ENCODE measurements at places on chromosomes 12 and 14.

GRCh38 chr14:40199101-40199500 is 766.9 kb upstream of the FBXO33 start:
- no peak for DNase-seq

- DNase-seq, result no peak
These were observed 18.4 kb downstream of the PWP1 start for GRCh38 chr12:107704041-107704440.

GRCh38 chr12:76670776-76671175 is 93.1 kb upstream of the ZDHHC17 start:
- DNase-seq, result no peak

- DNase-seq, result no peak
These were observed 4.5 kb downstream of the ATF1 start for GRCh38 chr12:50768391-50768790.

DNA sequence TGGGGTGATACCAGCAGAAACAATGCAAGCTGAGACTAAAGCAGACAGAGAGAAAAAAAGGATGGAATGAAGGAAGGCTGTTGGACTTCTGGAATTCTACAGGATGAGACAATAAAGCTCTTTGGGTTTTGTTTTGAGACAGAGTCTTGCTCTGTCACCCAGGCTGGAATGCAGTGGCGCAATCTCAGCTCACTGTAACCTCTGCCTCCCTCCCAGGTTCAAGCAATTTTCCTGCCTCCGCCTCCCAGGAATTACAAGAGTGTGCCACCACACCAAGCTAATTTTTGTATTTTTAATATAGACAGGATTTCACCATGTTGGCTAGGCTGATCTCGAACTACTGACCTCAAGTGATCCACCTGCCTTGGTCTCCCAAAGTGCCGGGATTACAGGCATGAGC is 115.4 kb downstream of the EXOC5 start:
- no peak for DNase-seq

DNA sequence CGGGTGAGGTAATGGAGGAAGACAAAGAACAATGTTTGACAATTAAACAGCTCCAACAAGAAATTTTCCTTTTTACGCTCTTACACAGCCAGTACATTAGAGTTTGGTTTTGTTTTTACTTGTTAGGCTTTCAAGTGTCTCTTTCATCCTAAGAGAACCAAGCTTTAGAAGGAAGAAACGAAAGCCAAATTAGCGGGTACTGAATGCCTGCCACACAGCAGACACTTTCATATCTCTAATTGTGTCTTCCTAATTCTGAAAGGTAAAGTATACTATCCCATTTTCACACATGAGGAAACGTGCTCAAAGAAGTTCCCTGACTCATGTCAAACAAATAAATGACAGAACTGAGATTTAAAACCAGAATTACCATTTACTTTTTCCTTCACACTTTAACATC is 65.0 kb downstream of the CDK17 start:
- no peak for DNase-seq

DNA sequence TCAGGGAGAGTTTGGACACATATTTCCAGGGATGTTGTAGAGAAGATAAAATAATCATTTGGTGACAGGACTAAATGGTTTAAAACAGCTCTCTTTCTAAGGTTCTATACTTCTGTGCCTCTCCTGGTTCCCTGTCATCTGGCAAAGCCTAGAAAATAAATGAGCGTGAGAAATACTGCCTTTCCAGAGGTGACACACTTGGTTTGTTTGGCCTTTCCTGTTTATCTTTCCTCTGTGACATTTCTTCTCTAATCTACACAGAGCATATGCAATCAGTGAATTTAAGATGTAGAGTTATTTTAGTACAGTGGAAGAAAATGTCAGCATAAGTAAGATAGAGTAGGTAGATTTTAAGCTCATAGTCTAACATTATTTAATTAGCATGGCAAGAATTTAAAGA is 22.0 kb upstream of the SSTR1 start:
- no peak for DNase-seq

DNA sequence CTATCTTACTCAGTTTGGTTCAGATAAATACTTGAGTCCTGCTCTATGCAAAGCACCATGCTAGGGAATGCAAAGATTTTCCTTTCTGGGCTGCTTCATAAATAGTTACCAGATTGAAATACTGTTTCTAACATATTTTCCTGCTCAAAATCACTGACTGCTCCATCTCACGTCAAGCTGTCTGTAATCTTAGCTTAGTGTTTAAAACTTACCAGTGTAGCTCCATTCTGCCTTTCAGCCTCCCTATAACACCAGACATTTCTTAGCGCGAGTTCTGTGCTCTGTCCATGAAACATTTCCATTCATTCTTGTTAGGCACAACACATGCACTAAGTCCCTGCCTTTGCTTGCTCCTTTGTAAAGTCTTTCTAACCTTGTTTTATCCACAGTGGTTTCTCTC is 129.4 kb downstream of the NPAS3 start:
- no peak for DNase-seq

- DNase-seq, result no peak
These were observed 34.7 kb upstream of the DNM1L start for GRCh38 chr12:32644431-32644830.

GRCh38 chr14:43956741-43957140 is 550.3 kb downstream of the FSCB start:
- DNase-seq, result no peak

GRCh38 chr14:101985957-101986356 is 21.6 kb downstream of the DYNC1H1 start:
- DNase-seq, result no peak

GRCh38 chr14:86683561-86683960 is 1153.6 kb downstream of the FLRT2 start:
- DNase-seq, result no peak

DNA sequence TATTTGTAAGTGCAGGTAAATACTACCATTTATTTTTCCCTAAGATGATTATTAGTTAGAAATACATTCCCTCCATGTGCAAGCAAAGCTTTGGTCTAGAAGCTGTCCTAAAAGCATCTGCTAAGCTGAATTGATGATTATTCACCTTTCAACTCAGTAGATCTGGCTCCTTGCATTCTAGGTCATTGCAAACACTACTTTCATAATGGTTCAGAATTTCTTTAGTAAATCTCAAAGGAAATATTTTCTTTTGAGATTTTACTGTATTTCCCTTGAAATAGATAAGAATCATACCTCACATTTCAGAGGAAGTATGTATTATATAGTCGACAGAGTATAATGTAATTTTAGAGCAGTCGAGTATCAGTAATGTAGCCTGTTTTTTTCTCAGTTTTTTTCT is 2.4 kb downstream of the ETNK1 start:
- DNase-seq, result no peak

- no peak for DNase-seq
These were observed 491.2 kb downstream of the PCNX1 start for GRCh38 chr14:71398450-71398849.

GRCh38 chr14:33676135-33676566 is 274.7 kb downstream of the EGLN3 start:
- peak; percentile 35 for DNase-seq

DNA sequence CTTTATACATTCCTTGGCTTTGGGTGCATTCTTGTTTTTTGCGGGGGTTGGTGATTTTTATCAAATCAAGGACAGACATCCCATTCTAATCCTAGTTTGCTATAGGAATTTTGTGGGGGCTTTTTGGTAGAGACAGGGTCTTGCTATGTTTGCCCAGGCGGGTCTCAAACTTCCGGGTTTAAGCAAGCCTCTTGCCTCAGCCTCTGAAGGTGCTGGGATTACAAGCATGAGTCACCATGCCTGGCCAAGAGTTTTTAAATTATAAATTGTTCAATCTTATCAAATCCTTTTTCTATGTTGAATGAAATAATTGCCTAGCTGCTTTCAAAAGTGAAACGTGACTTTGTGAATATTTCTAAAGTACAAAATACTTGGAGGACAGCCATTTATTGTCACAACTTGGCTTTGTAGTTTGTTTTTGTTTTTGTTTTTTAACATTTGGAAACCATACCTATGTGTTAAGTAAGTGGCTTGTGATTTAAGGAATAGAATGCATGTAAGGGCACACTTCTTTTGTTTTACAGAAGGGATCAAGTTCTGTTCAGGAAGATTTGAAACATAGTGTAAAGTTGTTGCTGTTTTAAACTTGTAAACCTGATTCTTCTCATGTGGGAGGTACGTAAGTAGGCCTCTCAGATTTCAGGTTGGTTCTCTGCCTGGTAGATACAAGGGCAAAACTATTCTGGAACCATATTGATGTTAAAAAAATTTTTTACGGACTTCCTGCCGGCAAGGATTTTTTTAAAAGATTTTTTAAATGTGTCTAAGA is 13.4 kb downstream of the MARK3 start:
- DNase-seq, result no peak

DNA sequence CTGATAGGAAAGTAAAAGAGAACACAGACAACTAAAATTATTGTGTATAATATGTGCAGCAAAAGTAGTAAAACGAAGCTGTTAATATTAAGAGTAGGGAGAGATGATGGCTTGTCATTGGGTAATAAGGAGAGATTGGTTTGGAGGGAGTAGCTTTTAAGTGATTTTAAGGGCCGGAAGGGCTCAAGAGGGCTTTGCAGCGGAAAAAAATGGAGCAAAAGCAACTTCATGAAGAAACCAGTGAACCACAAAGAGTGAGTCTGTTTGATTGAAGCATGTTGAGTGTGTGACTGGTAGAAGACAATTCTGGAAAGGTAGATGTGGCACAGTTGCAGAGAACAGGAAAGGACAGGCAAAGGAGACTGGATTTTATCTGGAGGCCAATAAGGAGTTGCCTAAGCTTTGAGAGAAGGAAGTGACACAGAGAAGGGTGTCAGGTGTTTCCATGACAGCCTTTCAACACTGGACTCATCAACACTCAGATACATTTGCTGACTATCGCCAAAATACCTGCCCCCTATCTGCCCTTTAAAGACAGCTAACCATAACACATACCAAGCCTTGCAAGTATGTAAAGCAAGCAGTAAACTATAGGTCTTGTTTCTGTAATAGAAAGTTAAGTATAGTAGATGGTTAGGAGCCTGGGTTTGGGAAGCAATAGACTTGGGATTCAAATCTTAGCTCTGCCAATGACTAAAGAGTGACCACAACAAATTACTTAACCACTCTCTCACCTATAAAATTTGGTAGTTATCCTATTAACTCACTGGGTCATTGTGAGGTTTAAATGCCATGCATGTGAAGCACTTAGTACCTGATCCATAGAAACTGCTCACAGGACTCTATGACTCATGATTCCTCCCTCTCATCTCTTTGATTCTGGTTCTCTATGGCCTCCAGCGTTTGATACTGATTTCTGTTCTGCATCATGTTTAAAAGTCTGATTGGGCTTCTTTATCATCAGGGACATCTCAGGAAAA is 117.3 kb upstream of the LMNTD1 start:
- DNase-seq, result no peak

DNA sequence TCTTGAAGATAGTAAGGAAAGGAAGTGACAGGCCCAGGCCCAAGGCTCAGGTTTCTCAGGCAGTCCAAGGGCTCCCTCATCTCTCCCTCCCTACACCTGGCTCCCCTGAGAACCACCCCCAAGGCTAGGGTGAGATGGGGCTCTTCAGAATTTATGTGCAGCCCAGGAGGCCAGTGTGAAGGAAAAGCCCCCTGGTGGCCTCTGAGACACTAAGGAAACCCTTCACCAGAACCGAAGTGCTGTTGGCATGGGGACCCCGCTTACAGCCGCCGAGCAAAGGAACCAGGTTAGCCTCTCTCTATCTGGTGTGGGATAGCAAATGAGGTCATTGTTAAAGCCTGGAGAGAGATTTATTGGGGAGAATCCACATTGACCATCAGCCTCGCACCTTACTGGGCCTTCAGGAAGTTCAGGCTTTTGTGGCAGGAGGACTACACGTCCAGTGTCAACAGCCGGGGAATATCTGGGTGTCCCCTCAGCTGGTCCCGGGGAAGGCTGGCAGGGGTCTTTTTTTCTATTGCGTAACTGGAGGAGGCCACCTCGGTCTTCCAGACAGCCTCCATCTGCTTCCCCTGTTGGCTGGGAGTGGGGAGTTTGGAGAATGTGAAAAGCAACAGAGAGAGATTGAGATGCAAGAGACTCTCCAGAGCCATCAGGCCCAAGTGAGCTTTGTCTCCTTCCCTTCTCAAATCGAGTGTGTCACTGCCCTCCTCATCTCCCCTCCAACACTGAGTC is 18.1 kb downstream of the FAM186B start:
- no peak for DNase-seq

DNA sequence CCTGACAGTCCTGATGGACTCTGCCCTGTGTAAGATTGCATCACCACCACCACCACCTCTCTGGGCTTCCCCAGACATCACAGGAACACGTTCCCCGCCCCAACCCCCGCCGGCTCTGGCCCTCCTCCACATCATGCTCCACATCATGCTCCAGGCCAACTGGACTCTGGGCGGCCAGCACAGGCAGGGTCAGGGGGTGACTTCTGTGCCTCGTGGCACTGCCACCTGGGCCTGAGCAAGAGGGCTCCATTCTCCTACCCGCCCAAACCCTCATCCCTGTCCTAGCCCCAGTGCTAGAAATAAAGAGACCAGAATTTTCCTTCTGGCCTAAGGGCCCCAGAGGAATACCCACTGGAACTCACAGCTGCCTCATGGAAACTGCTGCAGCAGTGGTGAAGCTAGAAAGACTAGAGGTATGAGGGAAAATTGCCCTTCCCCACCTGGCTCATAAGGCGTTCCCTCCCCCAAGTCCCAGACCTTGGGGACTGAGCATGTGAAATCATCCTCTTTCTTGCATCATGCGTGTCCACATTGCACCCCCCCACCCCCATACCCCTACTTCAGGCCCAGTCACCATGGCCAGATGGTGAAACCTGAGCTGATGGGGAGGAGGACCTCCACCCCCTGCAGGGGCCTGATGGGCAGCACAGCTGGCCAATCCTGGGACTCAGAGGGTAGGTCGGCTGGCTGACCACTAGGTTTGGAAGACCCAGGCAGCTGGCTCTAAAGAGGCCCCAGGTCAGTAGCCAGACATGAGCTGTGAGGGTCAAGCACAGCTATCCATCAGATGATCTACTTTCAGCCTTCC is at the start of gene INHBE:
TSS of gene INHBE (plus strand) at position 742 of the 808 bp plus-strand sequence. CDS start 230 bp downstream, outside the sequence.
- DNase-seq, result no peak

DNA sequence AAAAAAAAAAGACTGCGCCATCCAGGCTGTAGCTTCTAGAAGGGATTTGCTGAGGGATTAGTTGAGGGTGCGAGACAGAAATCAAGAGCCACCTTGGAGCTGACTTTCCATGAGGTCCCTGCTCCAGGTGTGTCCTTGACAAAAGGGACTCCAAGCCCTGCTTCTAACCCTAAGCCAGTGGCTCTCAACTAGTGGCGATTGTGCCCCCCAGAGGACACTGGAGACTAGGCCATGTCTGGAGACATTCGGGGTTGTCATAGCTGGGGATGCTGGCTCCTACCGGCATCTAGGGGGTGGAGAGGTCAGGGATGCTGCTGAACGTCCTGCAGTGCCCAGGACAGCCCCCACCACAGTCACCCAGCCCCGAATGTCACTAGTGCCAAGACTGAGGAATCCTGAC is 40.6 kb downstream of the SPRING1 start:
- peak; percentile 51 for DNase-seq

DNA sequence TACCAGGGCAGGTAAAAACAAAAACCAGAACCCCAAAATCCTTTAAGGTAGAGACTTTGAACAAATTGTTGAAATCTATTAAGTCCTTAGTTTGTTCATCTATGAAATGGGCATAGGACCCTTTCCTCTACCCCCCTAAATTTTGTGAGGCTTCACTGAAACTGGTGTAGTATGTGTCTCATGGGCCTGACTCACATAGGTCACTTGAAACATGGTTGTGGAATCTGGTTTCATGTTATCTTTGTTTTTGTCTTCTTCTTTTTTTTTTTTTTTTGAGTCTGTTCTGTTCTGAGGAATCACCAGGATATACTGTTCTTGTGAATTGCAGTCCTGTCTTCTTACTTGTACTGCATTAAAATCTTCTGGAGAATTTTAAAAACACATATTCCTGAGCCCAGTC is 202.2 kb downstream of the KTN1 start:
- no peak for DNase-seq

All from NCI-H1105 treated with DMSO at 0.1 percent for 48 hours (cell line).